Stomach (tissue), 19 donors: ENCODE measurements at places on chromosomes 2 and 18.

- DNase-seq, result no peak
Measured at GRCh38 chr2:75241696-75242095, 42.4 kb upstream of the TACR1 start.

DNA sequence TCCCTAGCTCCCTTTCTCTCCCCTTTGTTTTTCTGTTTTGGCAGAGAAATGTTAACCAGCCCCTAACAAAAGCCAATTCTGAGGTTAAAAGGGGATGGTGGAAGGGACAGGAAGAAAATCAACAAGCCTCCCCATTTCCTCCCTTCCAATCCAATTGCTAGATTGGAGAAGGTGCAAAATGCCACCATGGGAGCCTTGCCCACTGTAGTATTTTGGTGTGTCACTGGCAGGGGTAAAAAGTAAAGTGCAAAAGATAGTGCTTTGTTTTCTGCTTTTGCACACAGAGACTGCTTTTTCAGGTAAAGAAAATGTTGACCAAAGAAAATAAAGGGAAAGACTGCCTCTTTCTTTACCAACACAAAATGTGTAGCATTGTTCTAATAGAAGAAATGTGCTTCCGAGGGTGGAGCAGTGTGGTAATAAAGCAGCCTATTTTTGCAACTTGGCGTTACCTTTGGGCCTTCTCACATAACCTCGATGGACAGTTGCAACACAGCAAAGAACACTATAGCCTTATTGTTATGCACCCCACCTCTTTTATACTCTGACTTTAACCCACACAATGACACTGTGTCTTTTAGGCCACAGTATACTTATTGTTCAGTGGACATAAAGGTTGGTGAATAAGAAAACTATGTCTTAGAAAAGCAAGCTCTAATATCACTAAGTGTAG, 861.8 kb downstream of the BCL11A start:
- no peak for DNase-seq

DNA sequence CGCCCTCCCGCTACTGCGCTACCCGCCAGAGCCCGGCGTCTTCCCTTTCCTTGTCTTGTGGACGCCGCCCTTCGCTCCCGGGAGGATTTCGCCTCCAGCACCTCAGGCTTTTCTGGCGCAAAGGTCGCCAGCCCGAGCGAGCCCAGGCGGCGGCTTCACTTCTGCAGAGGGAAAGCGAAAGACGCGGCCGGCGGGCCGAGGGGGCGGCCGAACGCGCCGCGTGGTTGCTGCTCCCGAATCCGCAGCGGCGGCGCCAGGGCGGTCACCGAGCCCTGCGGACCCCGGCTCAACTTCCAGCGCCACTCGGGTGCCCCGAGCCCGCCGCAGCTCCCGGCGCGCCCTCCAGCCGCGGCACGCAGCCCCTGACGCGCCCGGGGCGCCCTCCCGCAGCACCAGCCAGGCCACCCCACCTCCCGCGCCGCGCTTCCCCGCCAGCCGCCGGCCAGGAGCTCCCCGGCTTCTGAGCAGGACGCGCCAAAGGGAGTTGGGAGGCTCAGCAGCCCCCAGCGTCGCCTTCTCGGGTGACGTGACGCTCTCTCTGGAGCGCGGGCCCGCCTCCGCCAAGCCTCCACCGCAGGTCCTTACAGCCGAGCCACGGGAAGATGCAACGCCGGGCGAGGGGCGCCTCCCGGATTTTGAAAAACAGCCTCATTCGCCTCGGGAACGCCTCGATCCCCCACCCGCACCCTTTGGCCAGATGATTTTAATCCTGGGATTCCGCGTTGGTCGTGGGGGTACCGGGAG, 84.9 kb upstream of the EPB41L3 start:
- peak; percentile 81 for DNase-seq

DNA sequence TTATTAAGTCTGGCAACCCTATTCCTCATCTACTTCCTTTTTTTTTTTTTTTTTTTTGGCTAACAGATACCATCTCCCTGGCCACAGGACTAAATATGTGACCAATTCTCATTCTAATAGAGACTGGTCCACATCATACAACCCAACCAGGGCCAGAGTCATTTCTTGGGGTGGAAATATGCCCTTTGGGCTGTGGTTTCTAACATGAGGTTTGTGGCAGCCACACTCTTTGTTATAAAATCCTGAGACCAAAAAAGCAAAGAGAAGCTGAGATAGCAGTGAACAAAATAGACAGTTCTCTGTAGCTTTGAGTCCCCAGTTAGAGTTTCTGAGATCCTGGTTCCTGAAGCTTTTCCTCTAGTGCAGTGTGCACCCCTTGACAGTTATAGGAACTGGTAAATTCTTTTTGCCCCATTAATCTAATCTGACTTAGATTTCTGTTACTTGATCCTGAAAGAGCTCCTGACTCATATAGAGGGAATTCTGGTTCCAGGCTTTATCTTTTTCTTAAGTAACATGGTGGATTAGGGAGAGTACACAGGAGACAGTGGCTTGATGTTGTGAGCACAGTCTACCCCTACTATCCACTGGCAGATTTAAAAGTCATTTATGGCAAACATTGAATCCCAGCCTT, 86.8 kb downstream of the MAIP1 start:
- no peak for DNase-seq

- DNase-seq, result no peak
Measured at GRCh38 chr2:80248146-80248545, 56.4 kb downstream of the LRRTM1 start.

- no peak for DNase-seq
Measured at GRCh38 chr2:160261732-160262131, 61.7 kb upstream of the ITGB6 start.

GRCh38 chr2:240103136-240103535, 33.0 kb downstream of the COPS9 start:
- no peak for DNase-seq

GRCh38 chr2:157785866-157786662, 90.1 kb downstream of the ACVR1 start:
- no peak for DNase-seq

DNA sequence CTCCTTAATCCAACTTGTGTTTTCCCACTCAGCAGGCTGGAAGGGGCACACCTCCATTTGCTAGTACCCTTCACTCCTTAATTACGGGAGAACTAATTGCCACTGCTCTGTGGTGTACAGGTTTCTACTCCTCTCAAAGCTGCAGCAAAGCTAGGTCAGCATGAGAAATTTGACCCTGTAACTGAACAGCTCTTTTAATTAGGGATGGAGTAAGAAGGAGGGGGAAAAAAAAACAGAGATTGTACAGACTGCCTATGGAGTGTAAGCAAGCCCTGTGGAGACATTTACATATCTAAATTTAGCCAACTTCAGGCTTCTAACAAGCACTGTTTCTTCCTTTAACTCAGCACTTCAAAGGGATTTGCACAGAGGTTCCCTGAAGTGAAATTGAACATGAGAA, 629.7 kb upstream of the SETBP1 start:
- DNase-seq, result no peak

GRCh38 chr2:216340280-216340631, 32.0 kb downstream of the MARCHF4 start:
- DNase-seq, result no peak

DNA sequence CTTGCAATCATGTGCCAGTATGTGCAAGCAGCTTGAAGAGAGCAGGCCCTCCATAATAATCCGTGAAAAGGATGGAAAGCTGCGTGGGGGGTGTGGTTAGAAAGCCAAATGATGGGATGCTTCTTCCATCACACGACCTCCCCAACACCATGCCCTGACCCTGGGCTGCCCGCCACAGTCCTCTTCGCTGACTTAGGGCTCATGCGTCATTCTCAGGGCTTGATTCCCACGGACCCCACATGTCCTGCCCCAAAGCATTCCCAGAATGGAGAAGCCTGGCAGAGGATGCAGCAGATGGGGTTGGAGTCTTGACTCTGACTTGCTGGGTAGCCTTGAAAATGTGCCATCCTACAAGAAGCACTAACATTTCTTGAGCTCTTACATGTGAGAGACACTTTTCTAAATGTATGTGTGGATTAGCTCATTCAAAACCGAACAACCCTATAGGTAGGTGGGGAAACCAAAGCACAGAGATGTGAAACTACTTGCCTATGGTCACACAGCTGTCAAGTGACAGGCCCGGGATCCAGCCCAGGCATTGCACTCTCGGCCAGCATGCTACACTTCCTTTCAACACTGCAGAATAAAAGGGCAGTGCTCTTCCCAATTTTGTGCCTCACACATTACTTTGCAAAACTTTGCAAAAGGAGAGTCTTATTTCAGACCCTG, 3.7 kb downstream of the TNS1 start:
- DNase-seq, result no peak

GRCh38 chr18:70384181-70384790, 95.4 kb downstream of the SOCS6 start:
- peak; percentile 18 for DNase-seq

DNA sequence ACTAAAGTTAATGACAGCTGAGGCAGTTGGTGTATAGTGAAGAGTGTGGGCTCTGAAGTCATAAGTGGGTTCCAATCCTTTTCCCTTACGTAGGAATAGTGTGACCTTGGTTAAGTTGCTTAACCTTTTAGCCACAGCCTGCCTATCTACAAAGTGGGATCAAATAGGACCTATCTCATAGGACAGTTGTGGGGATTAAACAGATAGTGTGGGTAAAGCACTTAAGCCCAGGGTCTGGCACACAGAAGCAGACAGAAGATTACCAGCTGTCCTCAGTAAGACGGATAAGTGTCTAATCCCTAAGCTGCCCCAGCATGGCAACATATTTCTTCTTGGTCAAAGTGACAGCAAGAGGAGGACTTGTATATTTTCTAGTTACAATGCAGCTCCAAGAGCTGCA, 28.2 kb downstream of the UBE2F start:
- DNase-seq, result no peak

DNA sequence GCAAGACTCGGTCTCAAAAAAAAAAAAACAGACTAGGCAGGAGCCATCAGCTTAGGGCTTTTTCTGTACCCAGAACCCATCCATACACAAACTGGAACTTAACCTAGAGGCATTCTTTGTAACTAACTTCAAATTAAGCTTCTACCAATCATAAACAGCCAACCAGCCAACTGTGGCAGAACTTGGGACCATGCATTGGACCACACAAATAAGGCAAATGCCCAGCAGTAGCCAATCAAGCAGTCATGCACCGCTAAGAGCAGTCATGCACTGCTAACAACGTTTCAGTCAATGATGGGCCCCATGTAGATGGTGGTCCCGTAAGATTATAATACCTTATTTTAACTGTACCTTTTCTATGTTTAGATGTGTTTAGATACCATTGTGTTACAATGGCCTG, 22.7 kb downstream of the TUBB6 start:
- no peak for DNase-seq

DNA sequence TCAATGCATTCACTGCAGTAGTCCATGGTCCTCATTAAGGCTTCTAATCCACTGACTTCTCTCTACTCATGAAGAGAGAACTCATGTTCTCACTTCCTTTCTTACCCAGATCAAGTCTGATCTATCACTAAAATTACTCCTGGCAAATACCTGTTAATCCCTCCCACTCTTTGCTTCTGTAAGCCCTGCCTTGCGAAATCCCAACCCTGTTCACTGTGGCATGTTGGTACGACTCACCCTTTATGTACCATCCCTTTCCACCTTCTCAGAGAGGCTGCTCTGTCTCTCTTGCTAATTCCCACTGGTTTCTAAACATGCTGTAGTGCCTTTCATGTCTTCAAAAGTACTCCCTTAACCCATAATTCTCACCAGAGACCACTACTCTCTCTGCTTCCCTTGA, 272.2 kb upstream of the ACVR2A start:
- no peak for DNase-seq

- no peak for DNase-seq
Measured at GRCh38 chr2:69255760-69256159, 131.3 kb downstream of the GFPT1 start.

GRCh38 chr2:112493858-112494648, 12.1 kb downstream of the TTL start:
- peak; percentile 60 for DNase-seq

GRCh38 chr2:131145040-131145439, 39.9 kb downstream of the PLEKHB2 start:
- DNase-seq, result no peak

- no peak for DNase-seq
Measured at GRCh38 chr2:228509021-228509420, 327.5 kb upstream of the SPHKAP start.

DNA sequence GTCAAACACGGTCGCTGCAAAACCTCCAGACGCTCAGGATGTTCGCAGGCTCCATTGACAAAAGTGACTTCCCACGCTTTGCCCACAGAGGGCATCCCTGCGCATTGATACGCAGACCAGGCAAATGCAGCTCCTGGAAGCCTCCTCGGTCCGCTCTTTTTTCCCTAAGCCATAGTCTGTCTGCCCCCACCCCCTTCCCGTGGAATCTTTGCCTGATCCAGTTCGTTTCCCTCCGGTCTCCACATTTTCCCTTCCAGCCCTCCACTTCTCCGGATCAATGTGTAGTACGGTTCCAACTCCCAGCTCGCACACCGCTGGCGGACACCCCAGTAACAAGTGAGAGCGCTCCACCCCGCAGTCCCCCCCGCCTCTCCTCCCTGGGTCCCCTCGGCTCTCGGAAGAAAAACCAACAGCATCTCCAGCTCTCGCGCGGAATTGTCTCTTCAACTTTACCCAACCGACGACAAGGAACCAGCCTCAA, at the start of gene DCC:
Gene DCC, plus strand, starts transcription at position 307 of the 481 bp plus-strand sequence. CDS start 591 bp downstream, outside the sequence.
- peak; percentile 84 for DNase-seq

DNA sequence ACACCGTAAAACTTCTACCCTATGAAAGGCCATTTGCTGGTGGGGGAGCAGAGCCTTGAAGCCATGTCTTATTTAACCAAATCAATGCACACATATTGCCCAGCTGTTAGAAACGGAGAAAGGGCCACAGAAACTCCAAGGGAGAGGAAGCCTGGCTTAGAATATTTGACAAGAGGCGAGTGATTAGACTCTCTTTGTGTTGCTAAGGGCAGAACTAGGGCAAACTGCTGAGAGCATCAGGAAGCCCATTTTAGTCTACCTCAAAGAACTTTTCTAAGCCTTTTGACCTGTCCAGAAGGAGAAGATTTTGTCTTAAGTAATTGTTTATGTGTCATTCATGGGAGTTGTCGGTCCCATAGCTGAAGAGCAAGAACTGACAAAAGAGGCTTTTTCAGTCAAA, 54.4 kb upstream of the CELF4 start:
- no peak for DNase-seq

DNA sequence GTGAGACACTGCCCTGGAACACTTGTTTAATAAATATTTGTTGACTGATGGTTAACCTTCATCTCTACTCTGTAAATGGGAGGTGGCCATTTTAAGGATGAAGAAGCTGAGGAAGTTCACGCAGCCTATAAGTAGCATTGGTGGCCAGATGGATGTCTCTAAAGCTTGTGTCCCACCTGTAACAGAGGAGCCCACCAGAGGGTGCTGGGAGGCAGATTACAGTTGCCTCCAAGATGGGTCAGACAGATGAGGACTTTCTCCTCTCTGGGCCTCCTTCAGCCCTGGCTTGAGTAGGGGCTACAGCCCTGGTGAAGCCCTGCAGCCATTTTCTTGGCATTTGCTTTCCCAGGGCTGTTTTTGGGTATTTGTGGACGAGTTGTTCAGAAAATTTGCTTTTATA, 45.0 kb upstream of the MCFD2 start:
- DNase-seq, result no peak

- DNase-seq, result no peak
Measured at GRCh38 chr18:75698861-75699260, 271.4 kb upstream of the SMIM21 start.
